ENCODE measurements at places on chromosomes 7 and 10. TPM values are rescaled to one million over a fixed set of nuclear protein-coding genes. Genes with fewer than 3 reads are reported as not detected.
A peak's percentile ranks its signal among the peaks of the same experiment; 100 is the strongest.

- no peak for DNase-seq
These were observed 103.3 kb downstream of the FAM107B start for GRCh38 chr10:14671386-14671831.

DNA sequence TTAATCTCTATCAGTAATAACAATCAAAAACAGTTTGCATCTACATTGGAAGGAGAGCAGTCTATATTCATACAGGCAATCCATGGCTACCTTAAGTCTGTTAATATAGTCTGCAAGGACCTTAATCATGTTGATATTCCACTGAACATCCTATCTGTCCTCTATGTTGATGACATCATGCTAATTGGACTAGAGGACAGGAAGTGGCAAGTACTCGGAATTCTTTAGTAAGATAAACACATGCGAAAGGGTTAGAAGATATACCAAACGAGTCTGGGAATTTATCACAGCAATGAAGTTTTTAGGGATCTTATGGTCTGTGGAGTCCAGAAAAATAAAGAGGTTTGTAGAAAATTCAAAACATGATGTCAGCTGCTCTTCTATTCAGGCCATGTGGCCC is 11.3 kb upstream of the SAMD9L start:
- no peak for DNase-seq

DNA sequence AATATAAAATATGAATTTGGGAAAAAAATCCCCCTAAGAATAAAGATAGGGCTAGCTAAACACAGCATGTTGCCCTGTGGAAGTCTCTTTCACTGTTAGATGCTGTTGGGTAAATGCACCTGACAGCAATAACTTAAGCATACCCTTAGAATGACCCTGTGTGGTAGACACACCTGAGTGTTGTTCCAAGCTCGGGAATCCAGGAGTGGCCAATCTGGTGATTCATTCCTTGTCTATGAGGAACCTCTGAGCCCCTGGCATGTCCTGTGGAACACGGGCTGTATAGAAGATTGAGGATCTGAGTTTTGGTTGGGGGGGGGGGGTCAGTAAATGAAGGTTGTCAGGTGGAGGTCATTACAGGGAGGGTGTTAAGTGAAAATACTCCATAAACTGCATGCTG is 730.0 kb upstream of the IGFBP3 start:
- DNase-seq: no peak

DNA sequence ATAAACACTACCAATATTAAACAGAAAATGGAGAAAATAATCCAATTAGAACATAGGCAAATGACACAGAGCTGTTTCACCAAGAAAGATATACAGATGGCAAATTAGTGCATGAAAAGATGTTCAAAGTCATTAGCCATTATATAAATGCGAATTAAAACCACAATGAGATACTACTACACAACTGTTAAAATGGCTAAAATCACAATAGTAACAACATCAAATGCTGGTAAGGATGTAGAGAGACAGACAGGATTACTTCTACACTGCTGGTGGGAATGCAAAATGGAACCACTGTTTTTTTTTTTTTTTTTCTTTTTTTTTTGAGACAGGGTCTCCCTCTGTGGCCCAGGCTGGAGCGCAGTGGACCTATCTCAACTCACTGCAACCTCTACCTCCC is 114.9 kb upstream of the RHEB start:
- no peak for DNase-seq

- peak; percentile 57 for DNase-seq
These were observed 272.4 kb downstream of the ADARB2 start for GRCh38 chr10:1464881-1465417.

DNA sequence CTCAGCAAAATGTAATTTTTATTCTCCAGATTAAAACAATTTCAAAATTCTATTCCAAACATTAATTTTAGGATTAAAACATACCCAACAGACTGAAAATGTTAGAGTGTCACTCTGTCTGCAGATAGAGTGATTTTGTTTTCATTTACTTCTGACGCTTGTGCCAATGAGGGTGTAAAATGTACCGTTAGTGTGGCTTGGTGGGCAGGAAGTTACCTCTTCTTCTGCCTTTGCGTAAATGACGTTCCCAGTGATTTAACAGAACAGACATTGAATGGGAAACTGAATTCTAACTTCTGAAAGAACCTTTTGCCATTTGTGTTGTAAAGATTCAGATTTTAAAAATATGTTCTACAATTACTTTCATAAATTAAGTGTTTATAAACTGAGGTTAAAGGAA is 47.0 kb upstream of the DRGX start:
- DNase-seq: no peak

DNA sequence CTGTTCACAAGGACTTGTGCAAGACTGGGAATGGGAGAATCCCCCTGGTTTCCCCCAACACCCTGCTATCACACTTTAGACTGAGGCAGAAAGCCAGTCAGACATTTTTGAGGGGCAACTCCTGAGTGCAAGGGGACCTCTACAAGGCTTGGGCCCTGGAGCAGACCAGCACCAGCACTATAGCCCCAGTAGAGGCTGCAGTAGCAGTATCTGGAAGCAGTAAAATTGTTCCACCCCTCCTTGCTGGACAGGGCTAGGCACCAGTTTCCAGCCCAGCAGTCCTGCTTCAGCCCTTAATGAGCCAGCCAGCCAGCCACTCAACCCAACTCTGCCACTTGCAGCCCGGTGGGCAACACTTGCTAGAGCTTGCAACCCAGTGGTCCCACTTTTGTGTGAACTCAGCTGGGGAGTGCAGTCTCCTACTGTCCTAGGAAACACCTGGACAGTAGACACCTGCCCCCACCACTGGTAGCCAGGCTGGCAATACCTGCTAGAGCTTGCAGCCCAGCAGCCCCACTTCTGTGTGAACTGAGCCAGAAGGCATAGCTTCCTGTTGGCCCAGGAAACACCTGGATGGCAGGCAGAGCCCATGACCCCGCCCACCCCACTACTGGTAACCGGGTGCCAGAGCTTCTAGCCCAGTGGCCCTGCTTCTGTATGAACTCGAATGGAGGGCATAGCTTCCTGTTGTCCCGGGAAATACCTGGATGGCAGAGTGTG is 65.0 kb downstream of the FBXL13 start:
- DNase-seq: no peak

DNA sequence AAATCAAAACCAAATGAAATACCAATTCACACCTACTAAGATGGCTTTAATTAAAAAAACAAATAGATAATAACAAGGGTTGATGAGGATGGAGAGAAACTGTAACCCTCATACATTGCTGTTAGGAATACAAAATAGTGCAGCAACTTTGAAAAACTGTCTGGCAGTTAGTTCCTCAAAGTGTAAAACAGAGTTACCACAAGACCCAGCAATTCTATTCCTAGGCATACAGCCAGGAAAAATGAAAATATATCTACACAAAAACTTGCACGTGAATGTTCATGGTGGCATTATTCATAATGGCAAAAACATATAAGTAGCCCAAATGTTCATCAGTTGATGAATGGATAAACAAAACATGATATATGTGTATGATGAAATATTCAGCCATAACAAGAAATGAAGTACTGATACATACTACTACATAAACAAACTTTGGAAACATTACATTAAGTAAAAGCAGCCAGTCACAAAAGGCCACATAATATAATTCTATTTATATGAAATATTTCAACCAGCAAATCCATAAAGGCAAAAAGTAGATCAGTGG is 83.5 kb downstream of the BRAF start:
- DNase-seq: no peak

GRCh38 chr7:22783421-22783820 is 39.2 kb downstream of the TOMM7 start:
- DNase-seq: no peak

- no peak for DNase-seq
These were observed 135.4 kb downstream of the MYOF start for GRCh38 chr10:93346694-93347093.

DNA sequence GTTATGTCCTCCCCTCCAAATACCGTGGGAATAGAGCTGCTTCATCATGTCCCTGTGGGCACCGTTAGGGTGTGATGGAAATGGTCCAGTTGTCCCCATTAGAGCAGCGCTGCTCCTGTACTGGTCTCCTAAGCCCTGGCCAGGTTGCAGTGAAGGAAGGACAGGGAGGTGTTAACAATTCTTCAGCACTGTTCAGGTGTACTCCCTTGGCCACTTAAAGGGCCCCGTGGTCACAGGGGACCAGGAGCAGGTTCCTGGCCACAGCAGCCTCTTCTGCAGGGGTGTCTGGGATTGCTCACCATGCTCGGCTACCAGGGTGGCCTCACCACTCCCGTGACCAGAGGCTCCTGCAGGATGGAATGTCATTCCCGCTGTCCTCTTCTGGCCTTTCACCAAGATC is 65.8 kb downstream of the MINDY4 start:
- no peak for DNase-seq

- no peak for DNase-seq
These were observed 51.2 kb upstream of the CAMK2B start for GRCh38 chr7:44376429-44377133.

- DNase-seq: no peak
These were observed 309.4 kb downstream of the NXPH1 start for GRCh38 chr7:8742837-8743236.

Gene IQUB
- 4.4 TPM for polyA plus RNA-seq

Gene ZNF503
- 75.9 TPM for polyA plus RNA-seq

Gene MGAM2
- polyA plus RNA-seq: 1.0 TPM
